ENCODE measurements at places on chromosomes 2 and 18.

DNA sequence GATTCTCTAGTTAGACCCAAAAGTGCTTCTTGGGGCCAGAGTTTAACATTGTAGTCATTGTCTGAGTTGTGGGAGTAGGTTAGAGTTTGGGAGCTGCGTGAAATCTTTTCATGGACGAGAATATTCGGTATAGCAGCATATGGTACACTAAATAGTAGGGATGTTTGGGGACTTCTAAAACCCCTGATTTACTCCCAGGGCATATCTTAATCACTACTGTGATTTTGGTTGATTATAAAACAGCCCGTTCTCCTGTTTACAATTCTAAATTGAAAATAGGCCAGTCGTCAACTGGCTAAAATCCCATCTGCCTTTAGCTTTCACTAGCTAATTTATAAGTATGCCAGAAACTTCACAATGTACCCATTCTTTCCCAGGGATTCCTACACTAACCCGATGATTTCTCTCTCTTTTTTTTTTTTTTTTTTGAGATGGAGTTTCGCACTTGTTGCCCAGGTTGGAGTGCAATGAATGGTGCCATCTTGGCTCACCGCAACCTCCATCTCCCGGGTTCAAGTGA is 44.3 kb downstream of the MOB4 start:
- peak; percentile 60 for DNase-seq

- no peak for DNase-seq
Observed at GRCh38 chr18:4248686-4249085, 206.4 kb downstream of the DLGAP1 start.

GRCh38 chr18:13105059-13105458 is 113.5 kb upstream of the LDLRAD4 start:
- no peak for DNase-seq

- DNase-seq: no peak
Observed at GRCh38 chr2:204539019-204539385, 6.3 kb upstream of the PARD3B start.

GRCh38 chr2:109135359-109136197 is 6.6 kb downstream of the SH3RF3 start:
- peak; percentile 81 for DNase-seq

GRCh38 chr2:191148791-191149190 is 2.0 kb downstream of the STAT4 start:
- DNase-seq: no peak

- DNase-seq: peak; percentile 41
Observed at GRCh38 chr2:44392338-44392943, 30.7 kb downstream of the CAMKMT start.

Data from Ammon's horn (tissue), 1 donor.